ENCODE measurements at places on chromosomes 2 and 18.

DNA sequence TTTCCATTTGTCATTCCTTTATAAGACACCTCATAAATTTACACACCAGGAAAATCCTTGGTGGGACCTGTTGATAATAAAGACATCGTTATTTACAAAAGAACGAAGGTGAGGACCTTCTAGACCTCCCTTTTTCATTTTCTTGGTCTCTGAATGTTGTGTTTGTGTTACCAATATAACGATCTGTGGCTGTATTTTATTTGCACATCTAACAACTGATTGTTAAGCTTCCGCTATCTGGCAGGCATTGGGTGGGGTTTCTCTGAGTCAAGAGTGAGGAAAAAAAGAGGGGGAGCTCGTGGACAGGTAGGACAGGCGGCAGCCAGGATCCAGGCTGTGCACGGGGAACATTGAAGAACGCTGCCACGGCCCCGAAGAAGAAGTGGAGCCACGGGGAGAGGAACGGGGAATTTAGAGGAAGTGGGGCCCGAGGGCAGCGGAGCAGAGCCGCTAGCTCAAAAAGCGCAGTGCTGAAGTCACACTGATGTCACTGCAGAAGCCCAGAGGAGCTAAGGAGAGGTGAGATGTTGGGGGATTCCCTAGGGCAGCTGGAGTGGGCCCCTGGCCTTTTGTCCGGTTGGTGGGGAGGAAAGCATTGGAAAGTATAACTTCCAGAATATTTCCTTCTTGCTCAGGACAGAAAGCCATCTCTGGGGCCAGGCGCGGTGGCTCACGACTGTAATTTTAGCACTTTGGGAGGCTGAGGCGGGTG, 20.9 kb upstream of the DNMT3A start:
- peak; percentile 77 for DNase-seq

GRCh38 chr18:62368100-62368499, 43.0 kb downstream of the TNFRSF11A start:
- DNase-seq: no peak

DNA sequence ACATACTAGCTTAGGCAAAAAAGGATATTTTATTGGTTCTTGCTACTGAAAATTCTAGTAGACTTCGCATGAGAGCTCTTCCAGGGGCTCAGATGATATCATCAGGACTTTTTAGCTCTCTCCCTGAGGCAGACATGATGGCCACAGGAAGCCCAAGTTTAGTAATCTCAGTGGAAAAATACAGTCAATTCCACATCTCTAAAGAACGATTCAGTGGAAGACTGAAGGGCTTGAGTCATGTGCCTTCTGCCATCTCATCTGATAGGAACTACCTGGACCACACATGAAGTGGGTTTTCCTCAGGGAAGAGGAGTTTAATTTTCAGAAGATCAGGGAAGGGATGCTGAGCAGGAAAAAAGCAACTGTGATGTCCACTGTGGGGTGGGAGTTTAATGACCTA, 117.3 kb downstream of the TTC27 start:
- DNase-seq: no peak

GRCh38 chr2:209806318-209806717, 34.7 kb downstream of the UNC80 start:
- DNase-seq: no peak

- DNase-seq: no peak
These were observed 49.4 kb upstream of the MCFD2 start for GRCh38 chr2:46964835-46965560.

- DNase-seq: no peak
These were observed 54.7 kb downstream of the KCTD18 start for GRCh38 chr2:200454927-200455801.

GRCh38 chr2:37855283-37856041, 69.6 kb upstream of the RMDN2 start:
- DNase-seq: no peak

- DNase-seq: peak; percentile 57
These were observed 103.5 kb upstream of the PPP1CB start for GRCh38 chr2:28648147-28648546.

GRCh38 chr2:169966454-169966853, 139.2 kb downstream of the UBR3 start:
- DNase-seq: peak; percentile 62

DNA sequence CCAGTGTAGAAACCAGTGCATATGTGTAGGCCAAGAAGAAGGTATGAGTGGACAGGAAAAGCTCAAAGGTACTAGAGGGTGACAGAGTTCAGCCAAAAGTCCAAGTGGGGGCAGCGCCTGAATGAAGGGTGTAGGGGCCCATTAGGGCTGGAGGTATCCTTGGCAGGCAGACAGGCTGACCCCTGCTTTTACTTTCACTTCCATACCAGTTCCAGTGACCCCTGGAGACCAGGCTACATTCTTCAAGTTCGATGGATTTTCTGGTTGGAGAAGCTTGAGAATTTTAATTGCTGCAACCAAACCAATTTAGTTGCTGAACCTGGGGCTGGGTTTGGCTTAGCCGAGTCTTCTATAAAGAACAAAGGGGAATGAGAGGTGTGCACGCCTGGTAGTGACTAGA, 42.3 kb upstream of the MRPL33 start:
- DNase-seq: no peak

GRCh38 chr2:118921646-118922045, 20.3 kb upstream of the MARCO start:
- no peak for DNase-seq

DNA sequence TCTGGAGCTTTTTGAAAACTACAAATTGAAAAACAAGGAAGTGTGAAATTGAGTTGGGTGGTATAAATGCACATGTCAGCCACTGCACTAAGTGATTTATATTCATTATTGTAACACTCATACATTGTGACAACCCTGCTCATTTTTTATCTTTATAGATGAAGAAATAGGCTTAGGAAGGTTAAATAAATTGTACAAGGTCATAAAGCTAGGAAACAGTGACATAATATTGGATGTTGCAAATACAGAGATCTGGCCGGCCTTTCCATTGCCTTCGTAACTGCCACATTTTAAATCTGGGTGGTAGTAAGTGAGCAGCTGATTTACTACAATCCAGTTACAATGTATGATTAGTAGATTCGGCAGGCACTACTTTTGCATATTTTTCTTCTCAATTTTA, 76.6 kb upstream of the LPIN2 start:
- no peak for DNase-seq

DNA sequence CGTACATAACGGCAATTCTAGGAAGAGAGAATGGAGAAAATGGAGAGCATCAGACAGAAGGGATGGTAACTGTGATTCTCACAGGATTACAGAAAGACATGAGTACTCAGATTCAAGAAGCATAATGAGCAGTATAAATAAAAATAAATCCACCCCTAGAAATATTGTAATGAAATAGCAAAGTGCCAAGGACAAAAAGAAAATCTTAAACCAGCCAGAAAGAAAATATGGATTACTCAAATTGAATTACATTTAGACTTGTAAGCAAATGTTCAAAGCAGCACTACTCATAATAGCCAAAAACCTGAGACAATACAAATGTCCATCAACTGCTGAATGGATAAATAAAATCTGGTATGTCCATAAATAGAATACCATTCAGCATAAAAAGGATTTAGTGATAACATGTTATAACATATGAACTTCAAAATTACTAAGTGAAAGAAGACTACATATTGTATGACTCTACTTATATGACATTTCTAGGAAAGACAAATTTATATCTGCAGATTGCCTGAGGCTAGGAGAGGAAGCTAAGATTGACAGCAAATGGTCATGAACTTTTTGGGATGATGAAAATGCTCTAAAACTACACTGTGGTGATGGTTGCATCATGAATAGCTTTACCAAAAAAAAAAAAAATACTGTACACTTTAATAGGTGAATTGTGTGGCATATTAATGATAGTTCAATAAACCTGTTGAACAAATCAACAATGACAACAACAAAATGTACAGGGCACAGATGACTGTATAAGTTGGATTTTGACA, 63.4 kb upstream of the SPTBN1 start:
- DNase-seq: no peak

GRCh38 chr18:74590671-74591070, 7.0 kb upstream of the ZNF407 start:
- DNase-seq: no peak

DNA sequence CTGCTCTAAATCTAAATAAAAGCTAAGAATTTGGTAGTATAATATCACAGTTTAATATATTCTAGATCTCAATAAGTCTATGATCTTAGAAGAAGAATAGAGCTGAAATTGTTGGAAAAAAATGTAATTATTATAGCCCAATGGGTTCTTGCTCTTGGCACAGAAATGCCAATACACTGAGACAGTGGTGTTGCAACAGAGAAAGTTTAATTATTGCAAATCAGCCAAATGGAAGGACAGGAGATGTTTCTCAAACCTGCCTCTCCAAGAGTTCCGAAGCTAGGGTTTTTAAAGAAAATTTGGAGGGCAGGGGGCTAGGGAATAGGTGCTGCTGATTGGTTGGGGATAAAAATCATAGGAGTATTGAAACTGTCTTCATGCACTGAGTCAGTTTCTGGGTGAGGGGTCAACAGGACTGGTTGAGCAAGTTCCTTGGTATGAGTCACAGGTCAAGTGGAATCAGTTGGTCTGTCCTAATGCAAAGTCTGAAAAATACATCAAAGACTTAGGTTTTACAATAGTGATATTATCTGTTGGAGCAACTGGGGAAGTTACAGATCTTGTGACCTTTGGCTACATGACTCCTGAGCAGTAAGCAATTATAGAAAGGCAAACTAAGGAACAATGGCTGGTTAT, 228.6 kb downstream of the CD226 start:
- DNase-seq: no peak

Data from large intestine (tissue), 12 donors.